ENCODE measurements at places on chromosomes 16 and 17.

DNA sequence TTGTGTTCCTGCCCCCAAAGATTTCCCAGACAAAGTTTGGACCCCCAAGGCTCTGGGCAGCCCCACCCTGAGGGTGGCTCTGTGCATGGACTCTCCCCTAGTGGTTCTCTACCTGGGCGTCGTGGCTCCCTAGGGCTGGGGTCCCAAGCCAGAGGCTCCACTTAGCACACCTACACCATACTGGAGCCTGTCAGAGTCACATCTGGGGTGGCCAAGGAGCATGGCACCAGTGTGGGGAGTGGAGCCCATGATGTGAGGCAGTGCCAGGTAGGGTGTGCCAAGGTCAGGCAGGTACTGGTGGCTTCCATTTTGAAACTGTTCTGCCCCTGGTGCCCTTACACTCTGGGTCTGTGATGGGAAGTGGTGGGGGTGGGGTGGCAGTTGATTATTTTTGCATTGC lies 109.9 kb upstream of the GNAO1 start:
- DNase-seq = no peak

GRCh38 chr16:80029761-80030481 lies 429.4 kb upstream of the MAF start:
- no peak for DNase-seq

- no peak for DNase-seq
These were observed 25.3 kb downstream of the LITAF start for GRCh38 chr16:11561454-11561805.

DNA sequence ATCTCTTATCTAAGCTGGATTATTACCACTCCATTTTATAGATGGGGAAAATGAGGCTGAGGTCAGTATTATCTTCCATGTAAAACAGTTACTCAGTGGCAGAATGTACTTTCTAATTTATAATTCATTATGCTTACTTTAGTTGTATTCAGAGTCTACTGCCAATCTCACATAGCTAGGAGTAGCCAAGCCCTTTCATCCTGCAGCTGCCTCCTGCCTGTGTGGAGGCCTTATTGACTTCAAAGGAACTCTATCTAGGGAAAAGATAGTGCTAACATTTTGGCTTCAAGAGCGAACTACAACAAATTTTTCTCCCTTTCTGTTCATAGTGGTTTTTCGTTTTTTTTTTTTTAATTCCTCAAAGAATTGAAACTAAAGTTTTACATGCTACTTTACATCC lies 12.9 kb downstream of the RPGRIP1L start:
- DNase-seq = no peak

- no peak for DNase-seq
These were observed 1.3 kb downstream of the LHX1 start for GRCh38 chr17:36938566-36939051.

DNA sequence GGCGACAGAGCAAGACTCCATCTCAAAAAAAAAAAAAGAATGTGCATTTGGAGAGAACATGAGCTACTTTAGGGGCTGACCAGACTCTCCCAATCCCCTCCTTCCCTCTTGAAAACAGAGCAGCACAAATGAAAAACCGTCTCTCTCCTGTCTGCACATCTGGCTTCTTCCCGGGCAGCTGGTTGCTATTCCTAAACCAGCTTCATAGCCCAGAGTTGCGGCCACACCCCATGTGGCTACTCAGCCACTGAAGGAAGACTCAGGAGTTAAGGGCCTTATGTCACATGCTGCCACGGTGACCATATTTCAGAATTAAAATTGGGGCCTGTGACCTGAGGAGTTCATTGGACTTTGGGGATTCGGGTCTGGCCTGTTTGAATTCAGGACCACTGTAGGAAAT lies 48.3 kb downstream of the KATNIP start:
- no peak for DNase-seq

GRCh38 chr17:56347639-56348038 lies 194.4 kb downstream of the ANKFN1 start:
- DNase-seq = no peak

DNA sequence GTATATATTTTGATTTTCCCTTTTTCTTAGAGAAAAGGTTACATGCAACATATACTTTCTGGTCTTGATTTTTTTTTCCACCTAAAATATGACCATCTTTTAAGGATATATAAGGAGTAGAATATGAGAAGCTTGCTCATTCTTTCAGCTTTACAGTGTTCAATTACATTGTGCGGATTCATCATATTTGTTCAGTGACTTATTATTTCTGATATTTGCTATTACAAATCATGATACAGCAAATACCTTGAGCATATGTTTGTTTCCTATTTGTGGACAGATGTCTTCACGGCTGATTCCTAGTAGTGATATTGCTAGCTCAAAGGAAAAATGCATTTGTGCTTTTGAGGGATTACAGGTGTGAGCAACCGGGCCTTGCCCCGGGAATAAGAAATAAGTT lies 18.1 kb downstream of the KATNIP start:
- no peak for DNase-seq

DNA sequence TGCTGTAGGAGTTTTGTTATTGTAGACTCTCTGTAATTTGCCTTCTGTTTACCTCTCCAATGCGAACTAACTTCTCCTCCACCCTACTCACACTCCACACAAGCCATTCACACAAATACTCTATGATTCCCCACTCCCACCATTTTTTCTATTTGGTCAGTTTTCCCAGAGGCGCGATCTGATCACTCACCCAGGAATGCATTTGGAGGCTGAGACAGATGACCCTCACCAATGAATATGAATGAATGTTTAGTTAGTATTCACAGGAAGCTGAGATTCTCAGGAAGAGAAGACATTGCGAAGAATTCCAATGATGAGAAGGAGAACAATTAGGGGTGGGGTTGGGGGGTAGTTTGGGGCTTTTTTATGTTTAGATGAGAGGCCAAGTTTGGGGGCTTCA lies 10.5 kb upstream of the ANKFN1 start:
- no peak for DNase-seq

DNA sequence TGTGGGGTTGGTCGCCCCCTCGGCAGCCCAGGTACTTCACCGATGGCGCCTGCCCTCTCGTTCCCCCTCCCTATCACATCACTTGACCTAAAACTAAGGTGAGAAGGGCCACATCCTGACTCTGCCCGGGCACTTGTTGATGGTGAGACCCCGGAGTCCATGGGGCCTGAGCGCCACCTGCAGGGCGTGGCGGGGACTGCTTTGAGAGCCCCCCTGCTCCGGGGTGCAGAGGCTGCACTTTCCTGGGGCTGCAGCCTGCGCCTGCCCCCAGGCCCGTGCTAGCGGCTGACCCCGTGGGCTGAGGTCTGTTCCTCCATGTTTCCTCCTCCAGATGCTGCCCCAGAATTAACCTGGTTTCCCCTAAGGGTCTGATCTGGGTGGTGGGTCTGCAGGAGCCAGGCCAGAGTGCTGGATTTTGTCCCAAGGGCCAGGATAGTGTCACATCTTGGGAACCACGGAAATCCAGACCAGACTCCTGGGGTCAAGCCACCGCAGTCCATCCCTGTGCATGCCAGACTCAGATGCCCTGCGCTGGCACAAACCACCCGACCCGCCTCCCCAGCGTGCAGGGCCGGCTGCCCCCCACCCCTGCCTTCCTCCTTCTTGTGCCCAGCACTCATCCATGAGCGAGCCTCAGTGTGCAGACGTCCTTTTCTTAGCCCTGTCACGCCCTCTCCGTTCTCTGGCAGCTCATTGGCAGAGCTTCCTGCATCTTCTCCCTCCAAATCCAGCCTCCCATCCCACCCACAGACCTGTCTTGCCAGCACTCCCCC lies 2.7 kb downstream of the NDUFAF8 start:
- no peak for DNase-seq

Data from SHP77 treated with DMSO at 0.1 percent for 48 hours (cell line).